ENCODE measurements at places on chromosomes 13 and 19. TPM values are rescaled to one million over a fixed set of nuclear protein-coding genes. Genes with fewer than 3 reads are reported as not detected.

DNA sequence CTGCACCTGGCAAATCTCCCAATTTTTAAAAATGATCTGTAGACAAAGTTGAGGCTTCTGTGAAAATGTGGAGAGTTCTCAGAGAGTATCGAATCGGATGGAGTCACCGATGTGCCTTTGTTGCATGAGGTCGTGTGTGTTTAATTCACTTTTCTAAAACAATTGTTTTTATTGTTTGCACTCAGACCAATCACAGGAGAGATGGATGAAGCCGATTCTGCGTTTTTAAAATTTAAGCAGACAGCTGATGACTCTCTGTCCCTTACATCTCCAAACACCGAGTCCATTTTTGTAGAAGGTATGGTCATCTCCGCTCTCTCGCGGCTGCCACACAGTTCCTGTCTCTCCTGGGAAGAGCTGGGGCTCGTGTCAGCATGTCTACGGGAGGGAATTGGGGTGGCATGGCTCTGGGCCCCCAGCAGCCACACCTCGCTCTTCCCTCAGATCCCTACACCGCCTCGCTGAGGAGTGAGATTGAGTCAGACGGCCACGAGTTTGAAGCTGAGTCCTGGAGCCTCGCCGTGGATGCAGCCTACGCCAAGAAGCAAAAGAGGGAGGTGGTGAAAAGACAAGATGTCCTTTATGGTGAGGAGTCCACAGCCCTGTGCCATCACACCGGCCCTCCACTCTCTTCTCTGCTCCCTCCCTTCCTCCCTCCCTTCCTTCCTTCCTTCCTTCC, 47.2 kb downstream of the PEX11G start:
- H3K36me3 ChIP-seq: peaks cover 63% of the 10 kb centered on the region
- H3K4me1 ChIP-seq: no peaks in the 10 kb centered on the region
- no peaks in the 10 kb centered on the region for H3K27me3 ChIP-seq
- H3K4me3 ChIP-seq: no peak overlapping the region

- H3K4me1 ChIP-seq: no peaks in the 10 kb centered on the region
- H3K27me3 ChIP-seq: no peaks in the 10 kb centered on the region
- no peaks in the 10 kb centered on the region for H3K36me3 ChIP-seq
- H3K4me3 ChIP-seq: no peak overlapping the region
- H3K27ac ChIP-seq: no peak overlapping the region
Measured at GRCh38 chr13:92682832-92683517, 543.6 kb upstream of the GPC6 start.

DNA sequence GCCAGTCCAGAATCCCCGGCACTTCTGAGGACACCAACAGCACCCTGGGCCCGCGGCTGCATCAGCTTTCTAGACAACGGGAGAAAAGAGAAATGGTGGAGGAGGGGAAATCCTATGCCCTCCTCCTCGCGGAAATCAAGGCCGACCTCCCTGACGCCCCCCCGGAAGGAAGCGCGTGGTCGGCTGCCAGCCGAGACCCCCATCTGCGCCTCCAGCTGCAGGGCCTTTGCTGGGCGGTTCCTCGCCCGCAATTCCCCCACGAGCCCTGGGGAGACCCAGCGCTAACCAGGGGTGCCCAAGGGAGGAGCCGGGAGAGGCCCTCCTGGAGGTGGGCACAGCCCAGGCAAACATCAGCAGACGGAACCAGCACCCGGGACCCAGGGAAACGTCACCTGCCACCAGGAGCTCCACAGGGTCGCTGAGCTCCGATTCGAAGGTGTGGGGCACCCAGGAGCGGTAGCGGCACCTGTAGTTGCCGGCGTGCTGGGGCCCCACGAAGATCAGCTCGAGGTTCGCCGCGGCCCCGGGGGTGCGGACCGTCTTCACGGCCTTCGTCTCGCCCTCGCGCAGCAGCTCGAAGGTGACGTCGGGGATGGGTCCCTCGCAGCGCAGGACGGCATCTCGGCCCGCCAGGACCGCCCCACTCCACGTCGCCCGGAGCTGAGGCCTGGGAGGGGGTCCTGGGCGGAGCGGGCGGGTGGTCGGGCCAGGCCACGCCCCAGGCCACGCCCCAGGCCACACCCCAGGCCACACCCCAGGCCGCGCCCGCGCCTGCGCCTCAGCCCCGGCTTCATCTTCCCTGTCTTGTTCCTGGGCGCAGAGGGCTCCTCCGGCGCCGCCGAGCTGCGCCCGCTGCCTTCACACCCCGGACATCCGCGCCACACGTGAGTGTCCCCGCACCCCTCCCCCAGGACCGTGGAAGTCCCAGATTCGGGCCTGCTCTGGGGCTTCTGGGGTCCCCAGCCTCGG, 6.0 kb downstream of the A1BG start:
- peak; percentile 70 for DNase-seq
- peaks cover 17% of the 10 kb centered on the region for H3K27me3 ChIP-seq
- H3K27ac ChIP-seq: peak overlapping the region; percentile 82
- H3K4me3 ChIP-seq: peak overlapping the region; percentile 66
- H3K4me1 ChIP-seq: peaks cover 14% of the 10 kb centered on the region
- H3K36me3 ChIP-seq: no peaks in the 10 kb centered on the region

GRCh38 chr19:4429771-4430171, 27.3 kb downstream of the CHAF1A start:
- H3K4me3 ChIP-seq: no peak overlapping the region
- H3K4me1 ChIP-seq: no peaks in the 10 kb centered on the region
- DNase-seq: no peak
- H3K27ac ChIP-seq: no peak overlapping the region

CRB3 gene
- total RNA-seq: not detected

GRCh38 chr13:80550971-80551441, 210.1 kb upstream of the SPRY2 start:
- H3K27ac ChIP-seq: no peak overlapping the region
- H3K4me3 ChIP-seq: no peak overlapping the region
- DNase-seq: no peak
- H3K4me1 ChIP-seq: no peaks in the 10 kb centered on the region
- H3K36me3 ChIP-seq: no peaks in the 10 kb centered on the region

KLK13 gene
- not detected for total RNA-seq

KRTDAP gene
- not detected for total RNA-seq

GRCh38 chr13:45511310-45512097, 46.8 kb downstream of the COG3 start:
- no peaks in the 10 kb centered on the region for H3K4me1 ChIP-seq
- H3K4me3 ChIP-seq: no peak overlapping the region
- DNase-seq: peak; percentile 28
- H3K27me3 ChIP-seq: no peaks in the 10 kb centered on the region
- H3K27ac ChIP-seq: no peak overlapping the region

GRCh38 chr13:113989585-113990300, 15.9 kb upstream of the C13orf46 start:
- DNase-seq: no peak
- H3K4me1 ChIP-seq: no peaks in the 10 kb centered on the region
- no peaks in the 10 kb centered on the region for H3K27me3 ChIP-seq
- H3K4me3 ChIP-seq: no peak overlapping the region
- H3K27ac ChIP-seq: no peak overlapping the region

DNA sequence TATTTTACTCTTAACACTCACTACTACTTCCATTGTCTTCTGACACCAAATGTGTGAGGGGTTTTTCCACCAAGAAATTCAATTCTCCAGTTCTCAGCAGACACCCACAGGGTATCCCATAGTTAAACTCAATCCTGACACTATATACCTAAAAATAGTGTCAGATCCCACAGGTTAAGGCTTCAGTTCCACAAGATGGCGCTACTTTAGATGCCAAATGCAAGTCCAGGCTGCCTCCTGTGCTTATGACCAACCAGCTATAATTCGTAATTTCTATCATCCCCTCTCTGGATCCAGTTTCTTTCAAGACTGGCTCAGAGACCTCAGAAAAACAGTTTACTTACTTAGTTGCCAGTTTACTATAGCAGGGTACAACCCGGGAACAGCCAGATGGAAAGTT, 1146.2 kb upstream of the SPRY2 start:
- no peaks in the 10 kb centered on the region for H3K36me3 ChIP-seq
- H3K4me3 ChIP-seq: no peak overlapping the region

GRCh38 chr19:30163663-30164062, 208.5 kb upstream of the ZNF536 start:
- H3K4me3 ChIP-seq: no peak overlapping the region
- no peaks in the 10 kb centered on the region for H3K36me3 ChIP-seq
- H3K27me3 ChIP-seq: no peaks in the 10 kb centered on the region
- no peak overlapping the region for H3K27ac ChIP-seq
- no peaks in the 10 kb centered on the region for H3K4me1 ChIP-seq

MATK gene
- 0.72 TPM for total RNA-seq

GRCh38 chr19:33671211-33671610, 49.5 kb downstream of the CHST8 start:
- H3K27me3 ChIP-seq: no peaks in the 10 kb centered on the region
- H3K27ac ChIP-seq: no peak overlapping the region

DNA sequence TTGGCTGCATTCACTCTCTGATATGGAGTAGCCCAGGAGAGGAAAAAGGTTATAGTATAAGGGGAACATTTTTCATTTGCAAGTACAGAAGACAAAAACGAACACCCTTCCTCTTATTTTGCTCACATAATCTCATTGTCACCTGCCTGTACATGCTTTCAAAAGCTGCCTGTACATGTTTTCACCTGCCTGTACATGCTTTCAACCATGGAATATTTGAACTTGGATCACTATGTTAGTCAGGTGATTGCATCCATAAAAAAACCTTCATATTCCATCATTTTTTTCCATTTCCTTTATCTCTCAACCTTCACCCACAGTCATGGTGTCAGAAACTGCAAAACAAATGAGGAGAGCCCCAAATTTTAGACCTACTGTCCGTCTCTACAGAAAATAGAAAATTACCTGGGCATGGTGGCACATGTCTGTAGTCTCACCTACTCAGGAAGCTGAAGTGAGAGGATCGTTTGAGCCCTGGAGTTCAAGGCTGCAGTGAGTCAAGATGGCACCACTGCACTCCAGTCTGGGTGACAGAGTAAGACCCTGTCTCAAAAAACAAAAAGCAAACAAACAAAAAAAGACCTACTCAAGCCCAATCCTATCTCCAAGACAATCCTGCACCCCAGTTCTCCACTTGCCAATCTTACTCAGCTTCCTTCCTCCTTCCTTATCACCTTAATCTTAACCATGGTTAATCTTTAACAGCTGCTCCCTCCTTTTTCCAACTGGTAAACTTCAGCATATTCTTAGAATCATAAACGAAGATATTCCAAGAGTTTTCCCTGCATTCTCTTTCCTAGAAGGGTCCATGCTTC, 11.6 kb downstream of the IGFL2 start:
- no peak for DNase-seq
- no peak overlapping the region for H3K27ac ChIP-seq
- H3K4me3 ChIP-seq: no peak overlapping the region
- no peaks in the 10 kb centered on the region for H3K36me3 ChIP-seq
- H3K27me3 ChIP-seq: no peaks in the 10 kb centered on the region

DNA sequence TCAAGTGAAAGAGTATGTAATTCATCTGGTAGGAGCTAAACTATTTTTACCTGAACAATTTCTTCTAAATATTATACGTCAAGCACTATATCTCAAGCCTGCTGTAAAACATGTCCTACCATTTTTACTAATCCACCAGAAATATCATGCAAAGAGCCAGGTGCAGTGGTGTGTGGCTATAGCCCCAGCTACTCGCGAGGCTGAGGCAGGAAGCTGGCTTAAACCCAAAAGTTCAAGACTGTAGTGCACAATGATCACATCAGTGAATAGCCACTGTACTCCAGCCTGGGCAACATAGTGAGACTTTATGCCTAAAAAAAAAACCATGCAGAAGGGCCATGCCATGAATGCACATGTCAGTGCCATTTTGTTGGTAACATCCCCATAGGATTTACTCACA, 20.7 kb upstream of the CLN5 start:
- peaks cover under 1% of the 10 kb centered on the region for H3K4me1 ChIP-seq
- no peaks in the 10 kb centered on the region for H3K27me3 ChIP-seq
- H3K27ac ChIP-seq: no peak overlapping the region
- no peak for DNase-seq
- H3K36me3 ChIP-seq: no peaks in the 10 kb centered on the region

GRCh38 chr13:98174307-98174706, 2.8 kb downstream of the RNF113B start:
- H3K4me1 ChIP-seq: peaks cover 37% of the 10 kb centered on the region
- no peak overlapping the region for H3K4me3 ChIP-seq
- no peaks in the 10 kb centered on the region for H3K27me3 ChIP-seq
- peak overlapping the region; percentile 86 for H3K27ac ChIP-seq
- no peaks in the 10 kb centered on the region for H3K36me3 ChIP-seq

DAND5 gene
- 0.87 TPM for total RNA-seq

DNA sequence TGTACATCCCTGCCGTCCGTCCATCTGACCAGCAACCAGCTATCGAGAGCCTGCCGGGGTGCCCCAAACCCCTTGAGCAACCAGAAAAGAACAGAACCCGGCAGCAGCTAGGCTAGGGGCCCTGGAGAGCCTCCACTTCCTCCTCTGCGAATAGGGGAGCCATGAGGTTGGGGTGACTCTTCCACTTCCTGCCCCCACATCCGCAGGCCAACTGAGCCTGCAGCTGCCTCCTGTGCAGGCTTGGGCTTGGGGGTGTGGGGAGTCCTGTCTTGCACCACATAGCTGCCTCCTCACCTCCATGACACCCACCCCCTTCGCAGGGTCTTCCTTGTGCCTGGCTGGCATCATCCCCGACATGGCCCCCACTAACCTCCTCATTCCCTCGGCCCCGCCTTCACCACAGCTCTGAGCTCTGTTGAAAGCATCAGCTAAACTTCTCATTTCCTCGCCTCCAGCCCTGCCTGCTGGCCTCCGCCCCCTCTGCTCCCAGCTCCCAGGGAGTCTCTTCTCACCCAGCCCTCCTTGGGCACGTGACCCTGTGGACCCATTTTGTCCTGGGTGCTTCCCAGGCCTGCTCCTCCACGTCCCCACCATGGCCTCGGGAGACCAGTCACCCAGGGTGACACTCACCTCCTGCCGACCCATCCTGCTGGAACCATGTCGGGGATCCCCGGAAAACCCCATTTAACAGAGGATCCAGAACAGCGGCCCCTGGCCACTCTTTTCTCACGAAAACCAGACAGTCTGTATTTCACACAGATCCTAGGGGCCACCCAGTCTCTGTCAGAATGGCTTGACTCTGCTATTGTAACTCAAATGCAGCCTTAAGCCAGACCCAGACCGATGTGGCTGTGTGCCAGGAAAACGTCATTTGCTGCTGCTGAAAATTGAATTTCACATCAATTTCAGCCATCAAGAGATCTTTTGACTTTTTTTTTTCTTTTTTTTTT, 50.4 kb downstream of the MYO9B start:
- no peaks in the 10 kb centered on the region for H3K27me3 ChIP-seq
- no peak overlapping the region for H3K4me3 ChIP-seq
- no peaks in the 10 kb centered on the region for H3K36me3 ChIP-seq
- H3K4me1 ChIP-seq: peaks cover 12% of the 10 kb centered on the region

- H3K36me3 ChIP-seq: no peaks in the 10 kb centered on the region
- no peak overlapping the region for H3K4me3 ChIP-seq
- no peaks in the 10 kb centered on the region for H3K4me1 ChIP-seq
- DNase-seq: no peak
- no peak overlapping the region for H3K27ac ChIP-seq
Measured at GRCh38 chr13:69168436-69168835, 939.2 kb upstream of the ATXN8OS start.

DNA sequence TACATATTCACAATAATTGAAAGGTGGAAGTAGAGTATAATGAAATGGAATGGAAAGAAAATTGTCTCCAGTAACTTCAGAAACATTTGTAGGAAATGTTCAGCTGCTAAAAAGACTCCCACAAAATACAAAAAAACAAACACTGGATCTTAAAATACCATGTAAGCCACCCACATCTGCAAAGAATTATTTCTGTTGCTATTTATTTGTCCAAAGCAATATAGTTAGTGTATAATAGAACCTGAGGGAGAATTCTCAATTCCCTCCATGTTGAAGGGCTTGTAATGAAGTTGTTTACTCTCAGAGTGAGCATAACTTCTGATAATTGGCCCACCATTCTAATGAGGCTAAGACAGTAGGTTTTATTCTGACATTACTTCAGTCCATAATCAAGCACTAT, 37.4 kb upstream of the KLF12 start:
- no peaks in the 10 kb centered on the region for H3K36me3 ChIP-seq
- no peak overlapping the region for H3K27ac ChIP-seq
- H3K4me3 ChIP-seq: no peak overlapping the region
- no peaks in the 10 kb centered on the region for H3K4me1 ChIP-seq
